CD4-positive, alpha-beta memory T cell (primary cell): ENCODE measurements at places on chromosomes 7 and 10. TPM values are rescaled to one million over a fixed set of nuclear protein-coding genes. Genes with fewer than 3 reads are reported as not detected.

EIF5AL1 gene
- polyA plus RNA-seq = 0.43 TPM

GRCh38 chr10:119341459-119342301, 134.3 kb downstream of the GRK5 start:
- DNase-seq = no peak

DNA sequence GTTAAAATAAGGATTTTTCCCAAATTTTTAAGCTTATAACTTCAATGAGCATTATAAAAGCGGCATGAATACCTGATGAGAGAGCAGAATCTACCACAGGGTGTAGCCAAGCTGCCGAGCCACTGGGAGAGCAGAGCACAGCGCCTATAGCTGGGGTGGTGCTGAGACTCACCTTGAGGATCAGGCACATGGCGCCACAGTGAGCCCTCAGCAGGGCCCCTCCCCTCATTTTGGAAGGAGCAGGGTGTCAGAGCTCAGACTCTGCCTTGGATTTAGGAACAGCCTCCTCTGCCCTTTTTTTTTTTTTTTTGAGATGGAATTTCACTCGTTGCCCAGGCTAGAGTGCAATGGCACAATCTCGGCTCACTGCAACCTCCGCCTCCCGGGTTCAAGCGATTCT, 118.6 kb downstream of the SRPK2 start:
- no peak for DNase-seq

TUBB8 gene
- not detected for polyA plus RNA-seq

DNA sequence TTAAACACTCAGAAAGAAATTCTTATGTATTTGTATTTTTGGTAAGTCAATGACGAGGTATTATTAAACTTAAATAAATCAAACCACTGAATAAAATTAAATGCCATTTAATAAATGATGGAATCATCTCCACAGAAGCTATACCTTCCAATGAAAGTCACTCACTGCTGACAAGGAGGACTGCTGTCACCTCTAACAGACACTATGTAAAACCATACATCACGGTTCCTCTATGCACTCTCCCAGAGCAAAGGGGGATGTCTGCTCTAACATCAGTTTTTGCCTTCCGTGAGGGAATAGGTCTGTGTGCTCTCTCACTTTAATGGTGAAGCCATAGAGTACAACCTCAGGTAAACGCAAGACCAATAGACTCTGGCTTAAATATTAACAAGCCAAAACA, 99.7 kb upstream of the DDC start:
- no peak for DNase-seq

DNA sequence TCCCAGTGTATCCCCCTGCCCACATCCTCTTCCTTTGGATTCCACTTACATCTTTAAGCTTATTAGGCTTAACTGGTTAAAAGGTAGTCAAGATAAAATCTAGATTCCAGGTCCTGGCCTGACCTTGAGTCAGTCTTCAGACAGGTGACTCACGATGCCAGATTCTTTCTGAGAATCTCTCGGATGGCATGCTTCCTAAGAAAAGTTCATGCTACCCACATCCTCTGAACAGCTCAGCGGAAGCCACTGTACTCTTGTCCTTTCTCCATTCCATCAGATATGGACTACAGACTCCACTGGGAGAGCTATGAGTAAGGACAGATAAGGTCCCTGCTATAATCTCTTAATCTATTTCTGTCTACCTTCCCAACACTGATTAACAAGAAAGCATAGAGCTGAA, 43.4 kb downstream of the DNMBP start:
- no peak for DNase-seq

DNA sequence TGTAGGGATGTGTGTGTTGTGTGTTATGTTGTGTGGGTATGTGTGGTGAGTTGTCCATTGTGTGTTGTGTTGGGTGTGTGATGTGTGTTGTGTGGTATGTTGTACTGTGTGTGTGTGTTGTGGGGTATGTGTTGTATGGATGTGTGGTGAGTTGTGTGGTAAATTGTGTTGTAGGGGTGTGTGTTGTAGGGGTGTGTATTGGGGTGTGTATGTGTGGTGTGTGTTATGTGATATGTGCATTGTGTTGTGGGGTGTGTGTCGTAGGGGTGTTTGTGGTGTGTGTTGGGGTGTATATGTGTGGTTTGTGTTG, 97.8 kb upstream of the PODXL start:
- DNase-seq = no peak

GRCh38 chr10:114720685-114721278, 62.7 kb upstream of the ABLIM1 start:
- no peak for DNase-seq

DNA sequence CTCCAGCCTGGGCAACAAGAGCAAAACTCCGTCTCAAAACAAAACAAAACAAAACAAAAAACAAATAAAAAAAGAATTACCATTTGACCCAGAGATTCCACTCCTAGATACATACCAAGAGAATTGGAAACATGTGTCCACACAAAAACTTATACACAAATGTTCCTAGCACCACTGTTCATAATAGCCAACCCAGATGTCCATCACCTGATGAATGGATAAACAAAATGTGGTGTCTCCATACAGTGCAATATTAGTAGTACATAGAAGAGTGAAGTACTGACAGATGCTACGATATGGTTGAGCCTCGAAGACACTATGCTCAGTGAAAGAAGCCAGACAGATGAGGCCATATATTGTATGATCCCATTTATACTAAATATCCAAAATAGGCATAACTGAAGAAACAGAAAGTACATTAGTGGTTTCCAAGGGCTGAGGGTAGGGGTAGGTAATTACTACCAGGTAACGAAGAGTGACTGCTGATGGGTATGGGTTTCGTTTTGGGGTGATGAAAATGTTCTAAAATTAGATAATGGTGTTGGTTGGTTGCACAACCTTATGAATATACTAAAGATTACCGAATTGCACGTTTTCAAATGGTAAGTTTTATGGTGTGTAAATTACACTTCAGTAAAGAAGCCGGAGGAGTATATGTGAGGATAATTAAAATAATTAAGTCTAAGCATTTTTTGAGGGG, 20.0 kb downstream of the MYO1G start:
- DNase-seq = no peak

TDRD1 gene
- polyA plus RNA-seq = 0.05 TPM

GRCh38 chr10:66940965-66941364, 15.1 kb downstream of the LRRTM3 start:
- DNase-seq = no peak

DNA sequence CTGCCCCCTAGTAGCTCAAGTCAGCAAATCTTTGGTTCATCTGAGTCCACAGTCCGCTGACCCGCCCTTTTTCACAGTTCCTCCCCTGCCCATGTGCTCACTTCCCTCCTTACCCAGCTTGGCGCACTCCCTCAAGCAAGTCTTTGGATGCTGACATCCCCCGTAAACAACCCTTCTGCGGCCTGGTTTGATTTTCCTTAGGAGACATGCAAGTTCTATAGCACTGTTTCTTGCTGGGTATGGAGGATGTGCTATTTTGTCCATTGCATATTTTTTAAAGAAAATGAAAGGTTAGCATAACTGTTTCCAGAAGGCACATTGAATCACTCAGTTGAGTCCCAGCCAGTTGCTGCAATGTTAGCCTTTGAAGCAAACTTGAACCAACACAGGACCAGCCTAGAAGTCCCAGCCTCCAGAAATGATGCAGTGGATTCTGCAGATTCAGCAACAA, 38.2 kb downstream of the HTRA1 start:
- DNase-seq = no peak

GOLGA7B gene
- 0.46 TPM for polyA plus RNA-seq

DNAJC9 gene
- 31.6 TPM for polyA plus RNA-seq

ZC3HAV1L gene
- polyA plus RNA-seq = not detected

EN2 gene
- polyA plus RNA-seq = not detected

- no peak for DNase-seq
Observed at GRCh38 chr10:103651783-103652476, 158.4 kb downstream of the NEURL1 start.

WNT8B gene
- not detected for polyA plus RNA-seq

AKR1C1 gene
- polyA plus RNA-seq = 0.08 TPM

- no peak for DNase-seq
Observed at GRCh38 chr10:45440511-45441062, 66.6 kb downstream of the ALOX5 start.

- no peak for DNase-seq
Observed at GRCh38 chr7:93910076-93910994, 4.0 kb downstream of the GNGT1 start.
